Karpas-422 (cell line): ENCODE measurements at places on chromosomes 3 and 15. TPM values are rescaled to one million over a fixed set of nuclear protein-coding genes. Genes with fewer than 3 reads are reported as not detected.
A peak's percentile ranks its signal among the peaks of the same experiment; 100 is the strongest.

GRCh38 chr3:186118692-186119091 is 9.8 kb upstream of the ETV5 start:
- no peak overlapping the region for H3K4me3 ChIP-seq
- no peaks in the 10 kb centered on the region for H3K36me3 ChIP-seq
- H3K27me3 ChIP-seq = no peaks in the 10 kb centered on the region

- DNase-seq = no peak
- H3K27ac ChIP-seq = no peak overlapping the region
- H3K4me1 ChIP-seq = no peaks in the 10 kb centered on the region
- no peaks in the 10 kb centered on the region for H3K27me3 ChIP-seq
- no peak overlapping the region for H3K4me3 ChIP-seq
Measured at GRCh38 chr3:153553605-153553945, 391.5 kb downstream of the RAP2B start.

GRCh38 chr3:48966876-48967361 is 23.1 kb upstream of the P4HTM start:
- H3K27me3 ChIP-seq = no peaks in the 10 kb centered on the region
- no peak overlapping the region for H3K4me3 ChIP-seq
- no peak for DNase-seq
- H3K27ac ChIP-seq = no peak overlapping the region

CPB1 gene
- total RNA-seq = not detected in 2 replicates

GRCh38 chr3:134419214-134419959 is 45.1 kb upstream of the AMOTL2 start:
- DNase-seq = no peak
- no peaks in the 10 kb centered on the region for H3K36me3 ChIP-seq
- H3K27ac ChIP-seq = no peak overlapping the region
- H3K4me3 ChIP-seq = no peak overlapping the region
- no peaks in the 10 kb centered on the region for H3K27me3 ChIP-seq

- no peak overlapping the region for H3K4me3 ChIP-seq
- no peak overlapping the region for H3K27ac ChIP-seq
- H3K36me3 ChIP-seq = no peaks in the 10 kb centered on the region
- H3K4me1 ChIP-seq = peaks cover 19% of the 10 kb centered on the region
- no peak for DNase-seq
Measured at GRCh38 chr15:67105065-67105951, 39.9 kb downstream of the SMAD3 start.

DNA sequence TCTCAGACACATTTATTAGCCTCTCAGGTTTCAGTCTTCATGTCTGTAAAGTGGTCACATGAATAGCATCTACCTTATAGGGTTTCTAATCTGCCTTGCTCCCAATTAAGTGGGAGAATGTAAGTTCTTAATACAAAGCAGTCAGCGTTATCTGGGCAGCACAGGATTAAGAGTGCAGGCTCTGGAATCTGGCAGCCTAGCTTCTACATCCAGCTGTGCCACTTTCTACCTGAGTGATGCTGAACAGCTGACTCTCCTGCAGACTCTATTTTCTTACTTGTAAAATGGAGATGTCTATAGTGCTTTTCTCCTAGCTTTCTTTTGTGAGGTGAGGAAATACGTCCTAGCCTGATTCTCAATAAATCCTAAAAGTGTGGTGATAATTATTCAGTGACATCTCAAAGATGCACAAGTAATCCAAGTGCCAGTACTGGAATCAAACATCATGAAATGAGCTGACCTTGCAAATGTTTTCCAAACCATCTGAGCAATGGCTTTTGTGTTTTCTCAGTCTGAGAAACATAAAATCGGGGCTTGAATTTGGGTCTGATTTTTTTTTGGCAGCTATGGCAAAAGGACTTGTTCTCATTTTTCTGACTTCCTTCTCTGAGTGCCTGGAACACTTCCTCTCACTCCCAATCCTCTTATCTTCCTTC is 232.2 kb upstream of the FEZF2 start:
- H3K27me3 ChIP-seq = no peaks in the 10 kb centered on the region
- no peak overlapping the region for H3K4me3 ChIP-seq
- no peaks in the 10 kb centered on the region for H3K36me3 ChIP-seq
- no peak overlapping the region for H3K27ac ChIP-seq
- no peaks in the 10 kb centered on the region for H3K4me1 ChIP-seq
- DNase-seq = no peak

GRCh38 chr15:90024406-90024805 is 23.3 kb downstream of the ZNF710 start:
- no peaks in the 10 kb centered on the region for H3K36me3 ChIP-seq
- no peak overlapping the region for H3K4me3 ChIP-seq
- peaks cover 43% of the 10 kb centered on the region for H3K4me1 ChIP-seq
- no peaks in the 10 kb centered on the region for H3K27me3 ChIP-seq

TMCO5A gene
- total RNA-seq = not detected in 2 replicates

DNA sequence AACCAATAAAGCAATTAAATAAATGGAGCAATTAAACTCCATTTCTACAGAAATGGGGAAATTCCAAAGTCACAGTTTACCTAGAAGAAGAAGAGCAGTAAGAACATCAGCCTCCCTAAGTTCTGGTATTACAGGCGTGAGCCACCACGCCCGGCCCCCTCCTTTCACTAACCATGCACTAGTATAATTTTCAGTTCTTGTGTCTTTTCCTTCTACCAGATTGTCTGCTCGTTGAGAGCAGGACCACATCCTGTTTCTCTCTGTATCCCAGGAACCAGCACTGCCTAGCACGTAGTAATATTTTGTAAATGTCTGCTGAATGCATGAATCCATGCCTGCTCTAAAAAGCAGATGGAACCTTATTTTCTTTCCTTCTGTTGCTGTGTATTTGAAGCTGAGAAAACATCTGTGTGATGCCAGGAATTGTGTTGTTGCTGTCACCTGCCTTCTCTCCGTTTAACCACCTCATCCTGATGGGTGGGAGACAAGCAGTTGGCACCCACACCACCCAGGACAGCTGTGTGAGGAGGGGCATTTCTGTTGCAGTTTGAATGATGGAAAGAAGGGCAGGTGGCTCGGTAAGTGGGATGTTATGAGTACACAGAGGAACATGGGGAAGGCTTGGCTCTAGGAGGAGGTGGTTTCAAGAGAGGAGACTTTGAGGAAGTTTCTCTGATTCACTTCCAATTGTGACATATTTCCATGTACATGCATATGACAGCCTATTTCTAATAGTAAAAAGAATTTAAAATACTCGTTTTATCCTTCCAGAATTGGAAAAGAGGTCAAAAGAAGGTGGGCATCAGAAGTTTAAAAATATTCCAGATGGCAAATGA is 30.1 kb downstream of the PXYLP1 start:
- no peak for DNase-seq
- H3K27me3 ChIP-seq = no peaks in the 10 kb centered on the region
- H3K4me3 ChIP-seq = no peak overlapping the region
- H3K36me3 ChIP-seq = no peaks in the 10 kb centered on the region

DNA sequence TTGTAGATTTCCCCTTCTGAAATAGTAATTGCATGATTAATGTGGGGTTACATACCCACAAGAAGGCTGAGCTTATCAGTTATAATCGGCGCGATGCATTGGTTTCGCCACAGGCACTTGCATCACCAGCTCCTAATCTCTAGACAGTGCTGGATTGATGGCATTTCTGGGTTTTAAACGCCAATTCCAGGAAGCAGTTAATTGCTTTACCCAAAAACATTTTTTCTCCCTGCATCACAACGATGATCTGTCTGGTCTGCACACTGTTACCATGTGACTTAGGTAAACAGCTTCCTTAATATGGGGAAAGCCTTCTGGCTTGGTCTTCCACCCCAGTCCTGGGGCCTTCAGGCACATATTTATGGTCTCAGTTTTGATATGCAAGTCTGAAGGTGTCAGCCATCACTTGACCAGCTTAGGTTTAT is 70.0 kb upstream of the HEG1 start:
- peaks cover 77% of the 10 kb centered on the region for H3K4me1 ChIP-seq
- DNase-seq = no peak
- no peaks in the 10 kb centered on the region for H3K27me3 ChIP-seq
- no peak overlapping the region for H3K4me3 ChIP-seq
- peak overlapping the region; percentile 65 for H3K27ac ChIP-seq

GRCh38 chr3:133573054-133573628 is 345 bp upstream of the CDV3 start:
- H3K27me3 ChIP-seq = no peaks in the 10 kb centered on the region

KPNA4 gene
- total RNA-seq = 21.1 and 40.8 TPM in 2 replicates

DNA sequence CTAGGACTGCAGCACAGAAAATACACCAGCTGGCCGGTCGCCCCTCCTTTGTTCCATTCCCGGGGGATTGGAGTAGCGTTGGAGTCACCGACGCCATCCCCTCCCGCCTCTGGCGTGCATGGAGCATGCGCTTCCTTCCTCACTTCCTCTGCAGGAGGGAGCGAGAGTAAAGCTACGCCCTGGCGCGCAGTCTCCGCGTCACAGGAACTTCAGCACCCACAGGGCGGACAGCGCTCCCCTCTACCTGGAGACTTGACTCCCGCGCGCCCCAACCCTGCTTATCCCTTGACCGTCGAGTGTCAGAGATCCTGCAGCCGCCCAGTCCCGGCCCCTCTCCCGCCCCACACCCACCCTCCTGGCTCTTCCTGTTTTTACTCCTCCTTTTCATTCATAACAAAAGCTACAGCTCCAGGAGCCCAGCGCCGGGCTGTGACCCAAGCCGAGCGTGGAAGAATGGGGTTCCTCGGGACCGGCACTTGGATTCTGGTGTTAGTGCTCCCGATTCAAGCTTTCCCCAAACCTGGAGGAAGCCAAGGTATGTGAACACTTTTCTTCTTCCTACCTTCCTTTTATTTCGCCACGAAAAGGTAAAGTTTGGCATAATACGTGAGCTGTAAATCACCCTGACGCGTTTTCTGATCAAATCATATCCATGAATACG is at the start of gene SCG3:
SCG3 (plus strand) TSS at position 201 of the 661 bp plus-strand sequence; CDS start at position 454, 253 bp downstream.
- H3K4me1 ChIP-seq = no peaks in the 10 kb centered on the region
- no peak within 1 kb of the TSS for H3K27ac ChIP-seq
- DNase-seq = no peak
- no peak within 1 kb of the TSS for H3K4me3 ChIP-seq
- H3K27me3 ChIP-seq = no peaks in the 10 kb centered on the region

BAHD1 gene
- total RNA-seq = 10.3 and 15.4 TPM in 2 replicates

DNA sequence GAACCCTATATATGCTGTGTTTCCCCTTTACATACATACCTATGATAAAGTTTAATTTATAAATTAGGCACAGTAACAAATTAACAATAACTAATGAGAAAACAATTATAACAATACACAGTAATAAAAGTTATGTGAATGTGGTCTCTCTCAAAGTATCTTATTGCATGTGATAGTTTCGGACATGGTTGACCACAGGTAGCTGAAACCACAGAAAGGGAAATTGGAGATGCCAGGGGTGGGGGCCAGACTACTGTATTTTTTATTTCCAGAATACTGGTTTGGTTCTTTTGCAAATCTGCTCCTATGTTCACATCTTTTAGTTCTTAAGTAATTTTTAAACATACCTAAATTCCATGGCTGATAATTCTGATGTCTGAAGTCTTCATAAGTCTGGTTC is 40.7 kb downstream of the PTH1R start:
- H3K27ac ChIP-seq = peak overlapping the region; percentile 5; the same call in 1 of the 2 replicates
- H3K27me3 ChIP-seq = no peaks in the 10 kb centered on the region
- H3K4me1 ChIP-seq = no peaks in the 10 kb centered on the region
- no peak for DNase-seq
- no peak overlapping the region for H3K4me3 ChIP-seq
- H3K36me3 ChIP-seq = peaks cover 67% of the 10 kb centered on the region

SH2D7 gene
- total RNA-seq = not detected in 2 replicates

PRSS50 gene
- not detected in 2 replicates for total RNA-seq

DNA sequence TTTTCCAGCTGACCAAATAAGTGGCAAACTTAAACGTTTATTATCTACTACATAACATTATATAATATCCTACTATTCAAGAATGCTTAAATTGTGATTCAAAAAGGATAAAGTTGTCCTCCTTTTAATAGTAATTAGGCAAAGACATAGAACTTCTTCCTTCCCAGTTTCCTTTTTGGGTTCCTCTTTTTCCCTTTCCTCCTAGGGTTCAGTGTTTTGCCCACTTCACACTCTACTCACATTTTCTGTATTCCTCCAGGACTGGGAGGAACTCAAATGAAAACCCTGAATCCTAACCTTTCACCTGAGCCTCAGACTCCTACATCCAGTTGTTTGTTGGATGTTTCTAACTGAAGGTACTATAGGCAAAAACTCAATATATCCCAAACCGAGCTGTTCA is 132.5 kb downstream of the PEAK1 start:
- no peaks in the 10 kb centered on the region for H3K36me3 ChIP-seq
- H3K27me3 ChIP-seq = no peaks in the 10 kb centered on the region
- DNase-seq = no peak

MOBP gene
- total RNA-seq = not detected in 2 replicates

NAALADL2 gene
- 0.29 TPM in 1 of 2 replicates, not detected in the other for total RNA-seq

DNA sequence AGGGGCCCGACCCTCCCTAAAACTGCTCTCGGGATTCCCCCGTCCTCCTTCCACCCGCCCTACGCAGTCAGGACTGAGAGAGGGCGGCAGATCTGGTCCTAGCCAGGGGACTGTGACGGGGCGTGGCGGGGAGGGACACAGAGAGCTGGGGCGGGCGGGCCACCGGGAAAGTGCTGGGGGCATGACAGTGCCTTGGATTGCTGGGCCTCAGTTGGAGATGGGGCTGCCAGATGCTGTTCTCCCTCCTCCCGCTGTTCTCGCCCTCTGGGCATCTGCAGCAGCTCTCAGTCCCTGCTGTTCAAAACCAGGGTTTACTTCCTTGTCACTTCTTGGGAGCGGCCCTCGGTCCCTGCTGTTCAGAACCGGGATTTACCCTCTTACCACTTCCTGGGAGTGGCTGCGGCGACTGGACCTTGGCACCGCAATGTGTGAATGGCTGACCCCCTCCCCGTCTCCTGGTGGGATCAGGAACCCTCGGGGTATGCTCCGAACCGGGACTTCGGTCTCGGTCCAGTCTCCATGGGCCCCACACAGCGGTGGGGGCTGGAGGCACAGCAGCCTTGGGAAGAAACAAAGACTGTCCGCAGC is 1.8 kb upstream of the RPP25 start:
- H3K36me3 ChIP-seq = no peaks in the 10 kb centered on the region
- no peak overlapping the region for H3K27ac ChIP-seq
- no peak for DNase-seq
- no peaks in the 10 kb centered on the region for H3K27me3 ChIP-seq
- H3K4me3 ChIP-seq = no peak overlapping the region

- no peak overlapping the region for H3K4me3 ChIP-seq
- no peak for DNase-seq
- no peaks in the 10 kb centered on the region for H3K36me3 ChIP-seq
- H3K27ac ChIP-seq = no peak overlapping the region
- no peaks in the 10 kb centered on the region for H3K4me1 ChIP-seq
- no peaks in the 10 kb centered on the region for H3K27me3 ChIP-seq
Measured at GRCh38 chr3:144995856-144996255, 1024.2 kb downstream of the DIPK2A start.

CLK3 gene
- total RNA-seq = 114 and 147 TPM in 2 replicates

DNA sequence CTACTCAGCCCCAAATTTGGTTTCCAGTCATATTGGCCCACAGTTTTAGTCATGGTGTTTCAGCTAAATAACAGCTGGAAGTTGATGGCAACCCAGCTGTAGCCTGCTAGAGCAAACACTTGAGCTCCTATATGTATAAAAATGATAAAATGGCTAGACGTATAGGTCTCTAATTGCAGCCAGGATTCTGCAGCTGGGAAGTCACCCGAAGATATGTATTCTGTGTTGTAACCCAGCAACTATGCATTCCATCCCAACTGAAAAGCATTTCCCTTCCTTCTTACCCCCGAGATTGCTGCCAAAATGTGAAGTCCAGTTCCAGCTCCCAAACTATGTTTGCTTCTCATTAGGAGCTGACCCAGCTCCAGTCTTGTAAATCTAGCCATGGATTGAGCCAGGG is 408.4 kb downstream of the AGBL1 start:
- H3K27me3 ChIP-seq = no peaks in the 10 kb centered on the region
- H3K36me3 ChIP-seq = no peaks in the 10 kb centered on the region
- no peak overlapping the region for H3K27ac ChIP-seq
- no peak for DNase-seq
- no peak overlapping the region for H3K4me3 ChIP-seq

SCN11A gene
- 0.07 TPM in 1 of 2 replicates, not detected in the other for total RNA-seq
